SK-N-SH (cell line): ENCODE measurements at places on chromosomes 11 and 22.
A peak's percentile ranks its signal among the peaks of the same experiment; 100 is the strongest.

DNA sequence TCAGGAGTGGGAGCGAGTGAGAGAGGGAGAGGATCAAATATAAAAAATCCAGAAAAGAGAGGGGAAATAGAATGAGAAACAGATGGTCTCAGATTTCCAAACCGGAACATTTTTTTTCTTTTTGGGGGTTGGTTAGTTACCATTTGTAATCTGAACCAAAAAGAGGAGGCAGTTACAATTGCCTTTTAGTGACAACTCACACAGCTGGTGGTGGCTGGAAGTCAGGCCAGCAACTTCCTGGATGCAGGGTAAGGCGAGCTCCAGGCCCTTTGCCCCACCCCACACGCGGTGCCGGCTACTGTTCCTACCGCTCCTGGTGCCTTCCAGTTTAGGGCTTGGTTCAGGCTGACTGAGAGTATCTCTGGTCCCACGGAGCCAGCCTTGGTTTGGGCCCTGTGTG, 21.0 kb upstream of the UBASH3B start:
- no peaks in the 10 kb centered on the region; the same call in 1 of the 2 replicates for H3K4me1 ChIP-seq
- DNase-seq = no peak
- H3K27me3 ChIP-seq = no peaks in the 10 kb centered on the region

DNA sequence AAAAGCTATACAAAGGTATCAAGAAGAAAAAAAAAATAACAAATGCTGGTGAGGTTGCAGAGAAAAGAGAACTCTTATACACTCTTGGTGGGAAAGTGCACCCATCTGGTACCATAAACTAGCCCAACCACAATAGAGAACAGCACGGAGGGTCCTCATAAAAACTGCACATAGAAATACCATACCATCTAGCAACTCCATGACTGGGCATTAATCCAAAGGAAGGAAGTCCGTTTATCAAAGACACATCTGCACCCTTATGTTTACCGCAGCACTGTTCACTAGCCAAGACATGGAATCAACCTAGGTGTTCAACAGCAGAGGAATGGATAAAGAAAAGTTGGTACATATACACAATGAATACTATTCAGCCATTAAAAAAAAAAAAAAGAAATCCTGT, 10.8 kb upstream of the CLDN5 start:
- H3K27ac ChIP-seq = no peak overlapping the region
- no peak for DNase-seq
- H3K4me3 ChIP-seq = no peak overlapping the region
- no peaks in the 10 kb centered on the region; the same call in 1 of the 2 replicates for H3K27me3 ChIP-seq
- no peaks in the 10 kb centered on the region for H3K36me3 ChIP-seq
- no peaks in the 10 kb centered on the region for H3K4me1 ChIP-seq

DNA sequence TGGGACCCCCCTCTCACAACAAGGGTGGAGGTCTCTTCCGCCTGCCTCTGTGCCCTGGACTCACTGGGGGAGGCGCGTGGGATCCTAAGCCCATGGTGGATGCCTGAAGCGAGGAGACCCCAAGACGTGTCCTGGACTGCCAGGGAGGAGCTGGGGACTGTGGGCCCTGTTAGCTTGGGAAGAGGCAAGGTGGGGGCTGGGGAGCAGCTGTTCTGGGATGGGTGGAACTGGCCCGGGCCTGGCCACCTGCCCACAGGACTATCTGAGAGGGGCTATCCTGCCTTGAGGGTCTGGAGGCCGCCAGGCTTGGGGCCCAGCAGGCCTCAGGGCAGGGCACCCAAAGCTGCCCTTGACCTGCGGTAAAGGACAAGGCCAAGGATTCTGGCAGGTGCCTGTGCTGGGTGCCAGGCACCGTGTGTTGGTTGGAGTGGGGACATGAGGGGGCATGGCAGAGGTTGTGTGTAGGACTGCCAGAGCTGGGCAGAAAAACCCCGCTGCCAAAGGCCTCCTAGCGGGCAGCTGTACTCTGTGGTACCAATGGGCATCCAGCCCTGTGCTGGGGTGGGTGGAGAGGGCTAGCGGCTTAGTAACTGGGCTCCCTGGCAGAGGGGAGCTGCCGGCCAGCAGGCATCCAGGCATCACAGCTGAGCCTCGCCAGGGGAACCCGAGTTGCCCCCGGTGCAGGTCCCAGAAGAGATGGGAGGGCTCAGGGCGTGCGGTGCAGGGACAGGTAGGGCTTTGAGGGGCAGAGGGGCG, 670 bp downstream of the LSP1 start:
- H3K27ac ChIP-seq = no peak overlapping the region
- no peaks in the 10 kb centered on the region for H3K4me1 ChIP-seq

DNA sequence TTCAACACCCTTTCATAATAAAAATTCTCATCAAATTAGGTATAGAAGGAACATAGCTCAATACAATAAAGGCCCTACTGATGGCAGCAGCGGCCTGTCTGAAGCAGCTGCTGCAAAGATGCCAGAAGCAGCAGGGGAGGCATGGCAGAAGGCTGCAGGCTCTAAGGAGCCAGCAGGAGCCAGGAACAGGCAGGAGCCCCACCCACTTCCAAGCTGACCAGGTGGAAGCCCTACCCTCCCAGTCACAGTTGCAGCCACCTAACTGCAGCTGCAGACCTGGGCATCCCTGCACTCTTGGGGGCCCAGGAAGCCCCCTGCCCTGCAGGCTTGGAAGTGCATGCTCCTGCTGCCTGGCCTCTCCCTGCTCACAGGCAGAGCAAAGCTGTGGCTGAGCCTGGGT, 18.2 kb upstream of the OR6A2 start:
- H3K36me3 ChIP-seq = no peaks in the 10 kb centered on the region
- H3K4me3 ChIP-seq = no peak overlapping the region
- no peaks in the 10 kb centered on the region for H3K27me3 ChIP-seq
- H3K27ac ChIP-seq = no peak overlapping the region
- H3K4me1 ChIP-seq = no peaks in the 10 kb centered on the region
- DNase-seq = no peak

GRCh38 chr22:46104881-46105493, 45.3 kb upstream of the PPARA start:
- H3K4me1 ChIP-seq = peaks cover 36% of the 10 kb centered on the region
- peak overlapping the region; percentile 98 for H3K27ac ChIP-seq
- peaks cover 92% of the 10 kb centered on the region; the same call in 1 of the 2 replicates for H3K36me3 ChIP-seq
- H3K4me3 ChIP-seq = no peak overlapping the region
- no peaks in the 10 kb centered on the region for H3K27me3 ChIP-seq

DNA sequence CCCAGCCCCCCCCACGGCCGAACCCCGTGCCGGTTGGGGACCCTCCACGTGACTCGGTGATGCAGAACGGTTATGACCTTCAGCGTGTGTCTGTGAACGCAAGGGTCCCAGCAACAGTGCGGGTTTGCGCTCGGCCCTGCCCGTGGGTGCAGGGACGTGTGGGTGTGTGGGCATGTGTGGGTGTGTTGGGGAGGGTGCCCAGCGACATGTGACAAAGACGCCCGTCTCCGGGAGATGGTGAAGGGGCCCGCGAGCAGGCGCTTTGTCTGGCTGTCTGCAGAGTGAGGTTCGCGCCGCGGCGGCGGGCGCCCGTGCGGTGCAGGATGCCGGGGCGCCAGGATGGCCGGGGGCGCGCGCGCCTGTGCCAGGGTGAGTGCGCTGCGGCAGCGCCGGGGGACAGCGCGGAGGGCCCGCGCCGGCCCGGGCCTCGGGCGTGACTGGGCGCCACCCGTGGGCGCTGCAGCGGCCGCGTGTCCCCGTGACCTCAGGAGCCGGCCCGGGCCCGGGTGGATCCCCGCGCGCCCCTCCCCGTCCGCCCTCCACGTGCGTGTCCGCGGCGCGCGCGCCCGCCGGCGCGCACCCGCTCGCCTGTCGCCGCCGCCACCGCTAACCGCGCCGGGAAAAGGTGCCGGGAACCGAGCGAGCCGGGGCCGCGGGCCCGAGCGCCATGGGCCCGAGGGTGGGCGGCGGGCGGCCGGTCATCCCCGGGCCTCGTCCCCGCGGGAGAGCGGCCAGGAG, at the start of gene LRFN4:
Gene LRFN4, plus strand, starts transcription at position 569 of the 738 bp plus-strand sequence. CDS start 681 bp downstream, outside the sequence.
- H3K27ac ChIP-seq = peak within 1 kb of the TSS; percentile 76
- no peaks in the 10 kb centered on the region; the same call in 1 of the 2 replicates for H3K4me1 ChIP-seq
- H3K36me3 ChIP-seq = peaks cover 2% of the 10 kb centered on the region; the same call in 1 of the 2 replicates
- peak; percentile 90 for DNase-seq
- no peaks in the 10 kb centered on the region for H3K27me3 ChIP-seq

- H3K27me3 ChIP-seq = peaks cover 13% of the 10 kb centered on the region; the same call in 1 of the 2 replicates
- H3K27ac ChIP-seq = no peak overlapping the region
- DNase-seq = no peak
- no peaks in the 10 kb centered on the region for H3K4me1 ChIP-seq
Observed at GRCh38 chr11:6334806-6335205, 14.5 kb upstream of the CAVIN3 start.

- H3K27ac ChIP-seq = no peak overlapping the region
- no peak for DNase-seq
- H3K27me3 ChIP-seq = no peaks in the 10 kb centered on the region; the same call in 1 of the 2 replicates
- H3K4me3 ChIP-seq = no peak overlapping the region
Observed at GRCh38 chr11:61092280-61092766, 10.0 kb upstream of the CD5 start.

- H3K27ac ChIP-seq = peak overlapping the region; percentile 53; the same call in 1 of the 2 replicates
- peaks cover 33% of the 10 kb centered on the region for H3K27me3 ChIP-seq
- H3K36me3 ChIP-seq = no peaks in the 10 kb centered on the region
- DNase-seq = peak; percentile 85
- no peak overlapping the region for H3K4me3 ChIP-seq
Observed at GRCh38 chr11:66418168-66418985, 2.5 kb upstream of the NPAS4 start.

GRCh38 chr22:25666308-25666707, 75.7 kb upstream of the MYO18B start:
- H3K27me3 ChIP-seq = no peaks in the 10 kb centered on the region
- peak overlapping the region; percentile 89 for H3K27ac ChIP-seq
- H3K36me3 ChIP-seq = no peaks in the 10 kb centered on the region
- H3K4me1 ChIP-seq = peaks cover 5% of the 10 kb centered on the region; the same call in 1 of the 2 replicates
- no peak overlapping the region for H3K4me3 ChIP-seq
